ENCODE measurements at places on chromosomes 16 and 17.

GRCh38 chr16:82055728-82056549, 20.9 kb downstream of the HSD17B2 start:
- no peak for DNase-seq

DNA sequence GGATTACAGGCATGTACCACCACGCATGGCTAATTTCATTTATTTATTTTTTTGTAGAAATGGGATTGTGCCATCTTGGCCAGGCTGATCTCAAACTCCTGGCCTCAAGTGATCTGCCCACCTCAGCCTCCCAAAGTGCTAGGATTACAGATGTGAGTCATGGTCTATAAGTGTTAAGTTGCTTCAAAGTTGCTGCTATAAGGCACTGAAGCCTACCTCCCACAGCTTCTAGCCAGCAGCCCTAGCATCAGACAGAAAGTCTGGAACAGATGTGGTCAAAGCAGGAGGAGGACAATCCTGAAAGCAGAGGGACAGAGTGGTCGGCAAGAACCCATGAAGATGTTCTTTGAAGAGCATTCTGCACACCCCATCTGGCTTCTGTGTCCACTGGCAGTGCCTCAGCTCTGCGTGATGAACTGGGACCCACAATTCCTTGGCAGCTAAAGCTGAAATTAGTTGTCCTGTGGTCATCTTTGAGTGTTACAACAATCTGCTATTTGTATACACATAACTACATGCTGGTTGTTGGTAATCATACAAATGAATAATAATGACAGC, 11.2 kb downstream of the MAP3K14 start:
- DNase-seq, result no peak

GRCh38 chr16:71479420-71479819, 9.7 kb downstream of the ZNF19 start:
- DNase-seq, result no peak

DNA sequence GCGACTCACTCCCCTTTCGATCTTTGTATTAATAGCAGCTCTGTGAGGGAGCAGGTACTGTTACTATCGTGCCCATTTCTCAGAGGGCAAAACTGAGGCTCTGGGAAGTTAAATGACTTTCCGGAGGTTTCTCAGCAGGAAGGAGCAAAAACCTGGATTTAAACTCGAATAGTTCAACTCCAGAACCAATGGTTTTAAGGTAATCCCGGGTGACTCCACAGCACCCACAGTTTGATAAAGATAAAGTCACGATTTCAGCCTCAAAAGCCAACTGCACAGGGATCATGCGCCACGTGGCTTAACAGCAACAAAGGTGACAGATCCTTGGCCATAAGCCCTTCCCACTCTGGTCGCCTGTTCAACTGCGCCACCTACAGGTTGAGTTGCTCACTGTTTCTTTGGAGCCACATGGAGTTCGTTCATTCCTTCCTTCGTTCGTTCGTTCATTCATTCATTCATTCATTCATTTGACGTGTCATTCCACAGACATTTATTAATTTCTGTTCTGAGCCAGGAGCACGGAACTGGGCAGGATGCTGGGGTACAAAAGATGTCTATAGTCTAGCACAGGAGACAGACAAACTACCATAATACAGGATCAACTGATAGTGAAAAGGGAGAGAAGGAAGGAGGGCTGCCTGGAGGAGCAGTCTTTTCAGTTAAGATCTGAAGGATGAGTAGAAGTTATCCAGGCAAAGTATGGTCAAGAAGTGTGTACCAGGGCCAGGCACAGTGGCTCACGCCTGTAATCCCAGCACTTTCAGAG, 134.8 kb downstream of the HS3ST2 start:
- DNase-seq, result peak; percentile 31

- no peak for DNase-seq
Measured at GRCh38 chr17:7997186-7997585, 5.2 kb upstream of the GUCY2D start.

- DNase-seq, result no peak
Measured at GRCh38 chr17:76384222-76384986, at the start of gene SPHK1. SPHK1 (plus strand) TSS chr17:76384609; CDS start chr17:76385645, 1,036 bp downstream.

- DNase-seq, result no peak
Measured at GRCh38 chr16:86270696-86271095, 239.6 kb upstream of the FOXF1 start.

- no peak for DNase-seq
Measured at GRCh38 chr16:89864527-89864820, 8.9 kb upstream of the TCF25 start.

GRCh38 chr17:27530764-27531391, 74.6 kb downstream of the KSR1 start:
- DNase-seq, result no peak

GRCh38 chr16:30775392-30776188, 11.4 kb downstream of the ZNF629 start:
- no peak for DNase-seq

- no peak for DNase-seq
Measured at GRCh38 chr16:11298143-11298900, 17.2 kb upstream of the PRM1 start.

GRCh38 chr16:72923757-72924156, 124.2 kb downstream of the ZFHX3 start:
- DNase-seq, result no peak

DNA sequence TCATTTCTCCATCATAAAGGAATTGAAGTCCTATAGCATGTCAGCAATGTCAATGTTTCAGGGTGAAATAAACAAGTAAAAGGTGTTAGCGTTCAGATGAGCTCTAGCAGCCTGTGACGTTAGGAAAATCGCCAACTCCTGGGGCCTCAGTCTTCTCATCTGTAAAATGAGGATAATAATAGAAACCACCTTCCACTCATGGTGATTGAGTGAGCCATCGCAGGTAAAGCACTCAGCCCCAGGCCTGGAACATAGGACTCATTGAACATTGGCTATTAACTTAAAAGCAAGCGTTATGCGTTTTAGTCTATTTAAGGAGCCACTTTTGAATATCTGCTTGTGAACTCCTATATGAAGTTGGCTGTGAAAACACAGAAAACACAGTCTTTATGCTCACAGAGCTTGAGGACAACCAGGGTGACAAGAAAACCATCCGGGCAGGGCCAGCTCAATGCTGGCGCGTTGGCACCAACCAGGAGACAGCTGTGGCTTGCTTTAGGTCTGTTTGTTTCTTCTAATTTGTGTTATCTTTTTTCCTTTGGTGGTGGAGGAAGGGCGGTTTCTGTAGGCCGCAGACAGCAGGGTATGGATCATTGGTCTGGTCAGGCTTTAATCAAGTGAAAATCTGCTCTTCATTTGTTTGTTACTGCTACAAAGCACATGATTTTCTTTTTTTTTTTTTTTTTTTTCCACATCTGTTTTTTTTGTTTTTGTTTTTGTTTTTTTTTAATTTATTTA, 35.7 kb upstream of the MED9 start:
- DNase-seq, result no peak

GRCh38 chr16:86079255-86079885, 180.4 kb downstream of the IRF8 start:
- no peak for DNase-seq

DNA sequence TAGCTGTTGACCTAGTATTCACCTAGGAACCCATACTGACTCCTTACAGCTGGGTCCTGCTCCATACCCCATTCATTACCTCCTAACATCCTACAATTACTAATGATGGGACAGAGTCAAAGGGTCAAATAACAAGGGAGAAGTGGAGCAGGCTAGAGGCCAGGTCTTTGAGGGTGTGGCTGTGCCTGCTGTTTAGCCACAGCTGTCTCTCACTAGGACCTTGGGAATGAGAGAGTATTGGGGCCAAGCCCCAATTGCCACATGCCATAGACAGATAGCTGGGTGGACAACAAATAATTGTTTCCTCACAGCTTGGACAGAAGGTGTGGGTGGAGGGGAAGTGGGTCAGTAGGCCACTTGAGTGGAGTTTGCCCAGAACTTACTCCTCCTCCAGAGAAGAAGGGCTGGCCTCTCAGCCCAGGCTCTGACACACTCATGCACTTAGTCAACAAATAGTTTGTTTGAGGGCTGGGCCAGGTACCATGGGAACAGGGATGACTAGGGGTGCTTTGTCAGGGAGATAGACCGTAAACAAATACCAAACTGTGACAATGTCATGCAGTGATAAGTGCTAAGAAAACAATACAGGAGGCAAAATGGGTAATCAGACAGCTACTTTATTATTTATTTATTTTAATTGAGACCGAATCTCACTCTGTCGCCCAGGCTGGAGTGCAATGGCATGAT, 10.2 kb upstream of the CENPT start:
- peak; percentile 21 for DNase-seq

DNA sequence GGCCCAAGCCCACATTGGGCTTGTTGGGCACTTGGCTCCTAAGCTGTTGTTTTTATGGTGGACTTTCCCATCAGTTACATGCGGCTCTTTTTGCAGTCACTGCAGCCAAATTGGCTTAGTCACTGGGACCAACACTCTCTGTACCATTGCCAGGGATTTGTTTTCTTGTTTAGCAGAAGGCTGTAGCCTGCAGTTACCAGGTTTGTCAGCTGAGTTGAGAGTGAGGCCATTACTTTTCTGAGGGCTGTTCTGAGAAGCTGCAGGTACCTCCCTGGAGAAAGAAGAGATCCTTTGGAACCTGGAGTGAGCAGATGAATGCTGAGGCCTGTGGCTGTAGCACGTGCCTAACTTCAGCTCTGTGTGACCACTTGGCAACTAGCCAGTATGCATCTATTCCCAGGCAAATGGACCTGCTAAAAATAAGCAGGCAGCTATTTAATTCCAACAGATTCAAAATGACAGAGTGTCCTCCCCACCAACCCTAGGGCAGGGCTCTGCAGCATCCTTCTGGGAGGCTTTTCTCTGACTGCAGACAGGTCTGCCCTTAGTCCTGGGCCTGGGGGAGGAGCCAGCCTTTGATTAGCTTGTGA, 12.9 kb downstream of the AKAP1 start:
- DNase-seq, result no peak

- peak; percentile 44 for DNase-seq
Measured at GRCh38 chr16:89410794-89411309, 79.5 kb downstream of the ANKRD11 start.

GRCh38 chr17:45660474-45660873, 123.6 kb upstream of the CRHR1 start:
- DNase-seq, result no peak

GRCh38 chr16:11576427-11577289, 10.1 kb downstream of the LITAF start:
- no peak for DNase-seq

GRCh38 chr17:65055280-65055707, 1.2 kb downstream of the GNA13 start:
- DNase-seq, result no peak

- no peak for DNase-seq
Measured at GRCh38 chr17:56752263-56752836, 81.4 kb downstream of the C17orf67 start.

DNA sequence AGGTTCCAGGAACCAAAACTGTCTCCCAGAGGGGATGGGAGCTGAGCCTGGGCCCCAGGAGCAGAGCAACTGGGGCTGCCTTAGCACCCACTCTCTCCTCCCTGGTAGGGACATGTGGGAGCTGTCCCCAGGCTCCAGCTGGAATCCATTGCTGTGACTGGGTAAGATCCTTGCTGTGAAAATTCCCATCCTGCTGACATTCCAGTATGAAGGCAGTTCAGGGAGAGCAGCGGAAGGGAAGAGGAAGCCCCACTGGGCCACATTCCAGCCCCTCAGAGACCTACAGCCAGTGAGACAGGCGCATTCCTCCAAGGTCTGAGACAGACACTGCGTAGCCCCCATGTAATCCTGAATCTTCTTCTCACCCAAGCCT, 24.2 kb downstream of the MYO18A start:
- DNase-seq, result no peak

DNA sequence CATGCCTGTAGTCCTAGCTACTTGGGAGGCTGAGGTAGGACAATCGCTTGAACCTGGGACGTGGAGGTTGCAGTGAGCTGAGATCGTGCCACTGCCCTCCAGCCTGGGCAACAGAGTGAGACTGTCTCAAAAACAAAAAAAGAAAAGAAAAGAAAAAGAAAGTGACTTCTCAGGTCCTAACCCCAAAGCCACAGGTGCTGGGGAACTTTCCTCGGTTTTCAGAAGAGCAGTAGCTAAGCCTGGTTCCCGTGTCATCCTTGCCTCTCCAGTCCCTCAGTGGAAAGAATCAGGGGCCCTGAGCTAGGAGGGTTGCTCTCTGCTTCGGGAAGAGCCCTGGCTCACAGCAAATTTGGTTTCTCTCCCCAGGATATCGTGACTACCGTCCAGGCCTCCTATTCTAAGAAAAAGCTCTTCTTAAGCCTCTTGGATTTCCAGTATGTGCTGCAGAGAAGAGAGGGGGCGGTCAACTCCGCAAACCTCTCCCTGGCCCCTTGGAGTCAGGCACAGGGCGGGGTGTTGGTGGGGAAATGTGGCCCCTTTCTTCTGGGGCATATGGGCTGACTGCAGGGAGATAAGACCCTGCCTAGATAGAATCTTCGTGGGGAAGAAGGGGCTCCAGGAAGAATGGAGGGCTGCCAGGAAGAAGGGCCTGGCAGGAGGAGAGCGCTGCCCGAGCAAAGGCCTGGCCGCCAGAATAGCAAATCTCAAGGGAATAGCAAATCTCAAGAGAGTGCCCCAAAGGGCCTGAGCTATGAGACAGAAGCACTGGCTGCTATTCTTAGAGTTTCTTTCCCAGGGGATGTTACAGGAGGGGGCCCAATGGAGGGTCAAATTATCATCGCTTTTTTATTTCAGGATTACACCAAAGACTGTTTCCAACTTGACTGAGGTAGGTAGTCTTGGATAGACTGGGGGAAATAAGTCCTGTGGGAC, 8.3 kb upstream of the NLRC5 start:
- no peak for DNase-seq

- no peak for DNase-seq
Measured at GRCh38 chr16:16041196-16041892, 91.9 kb downstream of the ABCC1 start.

DNA sequence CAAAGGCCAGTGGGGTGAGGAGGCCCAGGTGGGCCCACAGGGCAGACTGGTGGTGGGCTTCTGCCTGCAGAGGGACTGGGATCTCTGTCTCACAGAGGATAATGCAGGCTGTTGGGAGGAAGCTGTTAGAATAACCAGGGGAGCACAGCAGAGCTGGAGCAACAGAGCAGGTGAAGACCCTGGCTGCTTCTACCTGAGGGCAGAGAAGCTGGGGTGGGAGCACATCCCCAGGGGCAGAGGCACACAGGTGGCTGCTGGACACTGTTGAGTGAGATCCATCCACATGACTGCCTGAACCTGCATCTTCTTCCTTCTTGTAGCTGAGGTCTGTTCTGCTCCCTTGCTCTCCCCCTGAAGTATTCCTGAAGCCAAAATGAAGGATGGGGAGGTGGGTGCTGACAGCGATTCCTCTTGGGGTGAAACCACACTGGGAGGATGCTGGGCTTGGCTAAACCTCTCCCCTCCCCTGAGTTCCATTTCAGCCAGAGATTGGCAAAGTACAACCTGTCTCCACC, 1725.0 kb downstream of the TP53TG3F start:
- DNase-seq, result no peak

DNA sequence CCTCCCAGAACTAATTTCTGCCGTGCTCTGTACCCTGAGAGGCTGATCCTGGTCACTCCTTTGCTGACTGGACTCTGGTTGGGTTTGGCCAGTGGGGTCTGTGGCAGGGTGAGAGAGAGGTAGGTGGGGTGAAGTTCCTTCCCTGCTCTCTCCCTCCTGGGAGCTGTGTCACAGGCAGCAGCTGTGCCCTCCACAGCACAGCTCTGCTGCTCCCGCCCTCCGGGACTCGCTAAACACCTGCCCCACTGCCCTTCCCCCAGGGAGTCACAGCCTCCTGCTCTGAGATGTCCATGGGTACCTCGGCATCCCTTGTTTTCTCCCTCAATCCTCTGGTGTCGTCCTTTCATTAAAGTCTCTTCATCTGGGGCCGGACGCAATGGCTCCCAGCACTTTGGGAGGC, 66.4 kb downstream of the SRCIN1 start:
- DNase-seq, result no peak

Data from T-helper 2 cell (primary cell).